ENCODE measurements at places on chromosomes 12 and 14. TPM values are rescaled to one million over a fixed set of nuclear protein-coding genes. Genes with fewer than 3 reads are reported as not detected.

Gene RNF41
- total RNA-seq: 32.9 TPM

DNA sequence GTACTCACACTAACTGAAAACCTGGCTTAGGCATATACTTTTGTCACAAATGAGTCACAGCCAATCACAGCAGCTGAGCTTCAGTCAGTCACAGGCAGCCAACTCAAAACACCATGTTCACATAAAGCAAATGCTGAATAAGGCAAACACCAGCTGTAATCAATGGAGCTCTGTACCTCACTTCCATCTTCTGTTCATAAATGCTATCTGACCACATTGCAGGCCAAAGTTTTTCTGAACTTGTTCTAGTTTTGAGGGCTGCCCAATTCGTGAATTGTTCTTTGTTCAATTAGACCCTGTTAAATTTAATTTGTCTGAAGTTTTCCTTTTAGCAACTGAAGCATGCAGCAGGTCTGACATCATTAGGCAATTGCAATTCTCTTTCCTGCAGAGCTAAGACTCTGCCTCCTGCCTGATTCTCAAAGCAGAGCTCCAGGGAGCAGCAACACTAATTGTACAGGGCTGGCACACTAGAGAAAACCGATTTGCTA, 129.9 kb downstream of the WIF1 start:
- DNase-seq: no peak

Gene TAS2R43
- total RNA-seq: 1.1 TPM

DNA sequence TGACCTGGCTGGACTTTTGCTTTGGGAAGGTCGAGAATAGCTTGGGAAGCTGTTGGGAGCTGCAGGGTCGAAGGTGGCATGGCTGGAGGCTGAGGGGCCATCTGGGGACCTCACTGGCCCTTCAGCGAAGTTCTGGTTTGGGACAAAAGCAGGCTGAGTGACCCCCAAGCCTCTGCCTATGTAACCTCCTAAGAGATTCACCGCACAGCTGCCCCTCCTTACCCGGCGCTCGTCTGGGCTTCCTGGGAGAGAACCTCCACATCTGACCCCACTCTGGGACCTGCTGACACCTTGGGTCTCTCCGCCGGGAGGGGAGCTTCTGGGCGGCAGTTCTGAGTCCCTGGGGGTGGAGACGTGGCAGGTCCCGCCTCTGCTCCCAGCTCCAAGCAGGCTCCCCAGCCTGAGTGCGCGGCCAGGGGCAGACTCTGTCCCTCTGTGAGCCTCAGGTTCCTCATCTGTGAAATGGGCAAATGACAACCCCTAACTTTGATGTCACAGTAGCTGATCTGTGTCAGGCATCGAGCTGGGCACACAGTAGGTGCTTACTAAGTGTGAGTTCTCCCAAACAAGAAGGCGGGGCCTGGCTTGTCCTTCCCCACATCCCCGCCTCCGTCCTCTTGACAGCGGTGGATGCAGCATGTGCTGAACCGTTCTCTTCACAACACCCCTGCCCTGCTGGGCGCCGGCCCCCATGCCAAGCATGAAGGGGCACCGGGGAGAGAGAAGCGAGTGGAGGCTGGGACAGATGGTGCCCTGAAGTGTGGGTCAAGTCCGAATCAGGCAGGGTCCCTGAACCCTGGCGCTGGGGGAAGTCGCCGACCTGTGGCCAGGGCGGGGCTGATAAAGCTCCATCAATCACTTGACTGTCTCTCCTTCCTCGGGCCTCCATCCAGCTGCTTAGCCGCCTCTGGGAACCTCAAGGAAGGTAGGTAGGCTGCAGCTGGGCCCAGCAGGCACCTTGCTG, 3.8 kb downstream of the EXOC3L4 start:
- no peak for DNase-seq

DNA sequence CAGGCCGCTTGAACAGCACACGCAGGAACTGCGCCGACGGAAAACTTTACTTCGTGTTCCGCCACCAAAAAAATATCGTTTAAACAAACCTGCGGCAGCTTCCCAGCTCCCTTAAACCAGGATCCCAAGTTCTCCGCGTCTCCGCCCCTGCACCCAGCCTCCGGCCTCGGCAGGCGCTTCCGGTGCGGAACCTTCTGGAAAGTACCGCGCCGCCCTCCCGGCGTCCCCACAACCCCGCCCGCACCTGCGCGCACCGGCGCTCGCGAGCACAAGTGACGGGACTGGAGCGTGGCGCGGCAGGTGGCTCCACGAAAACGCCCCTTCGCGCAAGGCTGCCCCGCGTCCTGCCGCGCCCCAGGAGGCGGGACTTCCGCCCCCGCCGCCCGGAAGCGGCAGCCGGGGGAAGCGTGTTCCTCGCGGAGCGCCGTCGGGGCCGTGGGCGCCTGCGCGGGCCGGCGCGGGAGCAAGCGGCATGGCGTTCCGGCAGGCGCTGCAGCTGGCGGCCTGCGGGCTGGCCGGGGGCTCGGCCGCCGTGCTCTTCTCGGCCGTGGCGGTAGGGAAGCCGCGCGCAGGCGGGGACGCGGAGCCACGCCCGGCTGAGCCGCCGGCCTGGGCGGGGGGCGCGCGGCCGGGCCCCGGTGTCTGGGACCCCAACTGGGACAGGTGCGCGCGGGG, at the start of gene PGAM5:
Gene PGAM5 (plus strand): TSS at position 438 of the 675 bp plus-strand sequence. CDS start 35 bp downstream, at position 473.
- peak; percentile 92 for DNase-seq

GRCh38 chr12:65556676-65557437, 267.4 kb upstream of the HMGA2 start:
- peak; percentile 70 for DNase-seq

DNA sequence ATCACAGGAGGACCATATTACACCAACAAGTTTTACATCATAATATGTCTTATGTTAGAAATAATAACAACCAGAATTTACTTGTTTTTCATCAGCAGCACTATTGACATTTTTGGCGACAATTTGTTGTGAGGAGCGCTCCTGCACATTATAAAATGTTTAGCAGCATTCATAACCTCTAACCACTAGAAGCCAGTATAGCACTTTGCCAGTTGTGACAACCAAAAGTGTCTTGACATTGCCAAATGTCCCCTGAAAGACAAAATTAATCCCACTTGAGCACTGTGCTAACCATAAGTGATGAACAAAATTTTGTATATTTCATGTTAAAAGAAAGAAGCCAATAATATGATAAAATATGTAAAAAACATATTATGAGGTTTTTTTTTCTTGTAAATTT, 356.9 kb upstream of the LMO3 start:
- no peak for DNase-seq
